ENCODE measurements at places on chromosomes 2 and 18. TPM values are rescaled to one million over a fixed set of nuclear protein-coding genes. Genes with fewer than 3 reads are reported as not detected.

The SH3BP4 gene
- total RNA-seq = 0.05 TPM

- H3K36me3 ChIP-seq = no peaks in the 10 kb centered on the region
- no peak overlapping the region for H3K4me3 ChIP-seq
- no peaks in the 10 kb centered on the region for H3K27me3 ChIP-seq
- H3K27ac ChIP-seq = no peak overlapping the region
These were observed 13.5 kb upstream of the ZAP70 start for GRCh38 chr2:97699765-97700444.

DNA sequence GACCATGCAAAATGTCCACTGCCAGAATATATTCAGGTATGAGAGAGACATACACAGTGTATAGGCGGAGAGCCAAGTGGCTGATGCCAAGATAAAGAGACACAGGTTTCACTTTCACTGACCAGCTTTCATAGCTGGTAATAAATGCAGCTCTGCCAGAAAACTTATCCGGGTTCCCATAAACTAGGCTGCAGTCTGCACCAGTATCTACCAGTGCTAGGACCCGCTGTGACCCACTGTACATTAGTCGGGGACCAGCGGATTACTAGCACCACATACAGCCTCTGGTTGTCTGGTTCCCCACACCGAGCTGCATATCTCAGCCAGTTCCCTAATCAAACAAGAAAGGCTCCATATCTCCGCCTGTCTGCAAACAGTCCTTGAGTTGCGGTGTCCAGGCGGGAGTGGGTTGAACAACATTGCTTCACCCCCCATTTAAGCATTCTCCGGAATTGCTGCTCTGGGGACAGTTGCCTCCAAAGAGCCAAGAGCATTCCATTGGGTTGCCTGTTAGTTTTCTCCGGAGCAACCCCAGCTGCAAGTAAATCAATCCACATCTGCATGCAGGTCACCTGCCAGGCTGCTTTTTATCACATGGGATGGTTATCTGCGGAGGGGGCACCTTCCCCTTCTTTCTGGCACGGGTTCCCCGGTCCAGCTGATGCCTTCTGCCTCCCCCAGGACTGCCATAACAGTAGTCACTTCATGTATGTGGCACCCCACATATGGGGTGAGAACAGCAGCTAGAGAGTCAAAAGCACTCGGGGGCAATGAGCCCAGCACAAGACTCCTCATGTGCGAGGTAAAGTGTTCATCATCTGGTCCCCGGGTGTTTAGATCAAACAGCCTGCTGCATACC lies 18.0 kb upstream of the KLHL23 start:
- H3K4me3 ChIP-seq = no peak overlapping the region
- peaks cover 19% of the 10 kb centered on the region for H3K4me1 ChIP-seq
- no peaks in the 10 kb centered on the region for H3K27me3 ChIP-seq
- no peak overlapping the region for H3K27ac ChIP-seq
- H3K36me3 ChIP-seq = peaks cover 3% of the 10 kb centered on the region

The TUBA3D gene
- total RNA-seq = not detected

DNA sequence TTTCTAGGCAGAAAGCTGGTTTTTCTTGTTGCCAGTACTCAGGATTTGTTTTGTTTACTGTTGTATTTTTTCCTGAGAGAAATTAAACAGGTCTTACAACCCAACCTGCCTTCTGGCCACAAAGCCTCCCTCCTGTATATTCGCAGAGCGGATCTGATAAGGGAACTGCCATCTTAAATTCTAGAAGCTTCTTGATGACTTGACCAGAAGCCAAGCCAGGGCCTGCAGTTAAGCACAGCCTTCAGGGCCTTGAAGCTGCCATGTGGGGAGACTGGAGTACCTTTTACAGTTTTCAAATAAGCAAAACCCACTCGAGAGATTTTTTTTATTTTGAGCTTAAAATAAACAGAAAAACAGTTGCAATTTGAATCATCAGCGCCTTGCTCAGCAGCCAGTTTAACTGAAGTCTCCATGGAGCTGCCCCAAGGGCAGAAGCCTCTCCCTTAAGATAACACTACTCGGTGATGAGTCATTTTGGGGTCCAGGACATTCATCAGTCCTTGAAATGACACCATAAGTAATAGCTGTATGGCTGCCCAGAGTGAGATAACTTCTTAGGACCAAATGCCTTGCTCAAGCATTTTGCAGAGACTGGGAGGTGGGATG lies 51.5 kb upstream of the PHLPP1 start:
- no peaks in the 10 kb centered on the region for H3K36me3 ChIP-seq
- no peak overlapping the region for H3K27ac ChIP-seq

The EPAS1 gene
- 102 TPM for total RNA-seq

The KLHL30 gene
- not detected for total RNA-seq

- H3K36me3 ChIP-seq = no peaks in the 10 kb centered on the region
- H3K27me3 ChIP-seq = peaks cover 18% of the 10 kb centered on the region
- no peak overlapping the region for H3K4me3 ChIP-seq
- no peak for DNase-seq
These were observed 14.2 kb upstream of the MSL3B start for GRCh38 chr2:233882353-233882752.

DNA sequence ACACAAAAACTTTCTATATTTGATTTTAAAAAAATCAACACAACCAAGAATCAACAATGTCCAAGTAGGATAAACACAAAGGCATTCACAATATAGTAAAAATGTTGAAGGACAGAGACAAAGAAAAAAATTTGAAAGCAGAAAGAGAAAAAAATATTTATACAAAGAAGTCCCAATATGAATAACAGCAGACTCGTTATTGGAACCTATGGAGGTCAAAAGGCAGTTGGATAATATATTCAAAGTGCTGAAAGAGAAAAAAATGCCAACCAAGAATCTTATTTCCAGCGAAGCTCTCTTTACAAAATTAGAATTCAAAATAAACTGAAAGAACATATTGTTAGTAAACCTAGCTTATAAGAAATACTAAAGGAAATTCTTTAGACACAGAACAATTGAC lies 859.5 kb downstream of the LRP1B start:
- H3K27me3 ChIP-seq = no peaks in the 10 kb centered on the region
- no peaks in the 10 kb centered on the region for H3K36me3 ChIP-seq
- no peaks in the 10 kb centered on the region for H3K4me1 ChIP-seq
- H3K4me3 ChIP-seq = no peak overlapping the region
- DNase-seq = no peak

DNA sequence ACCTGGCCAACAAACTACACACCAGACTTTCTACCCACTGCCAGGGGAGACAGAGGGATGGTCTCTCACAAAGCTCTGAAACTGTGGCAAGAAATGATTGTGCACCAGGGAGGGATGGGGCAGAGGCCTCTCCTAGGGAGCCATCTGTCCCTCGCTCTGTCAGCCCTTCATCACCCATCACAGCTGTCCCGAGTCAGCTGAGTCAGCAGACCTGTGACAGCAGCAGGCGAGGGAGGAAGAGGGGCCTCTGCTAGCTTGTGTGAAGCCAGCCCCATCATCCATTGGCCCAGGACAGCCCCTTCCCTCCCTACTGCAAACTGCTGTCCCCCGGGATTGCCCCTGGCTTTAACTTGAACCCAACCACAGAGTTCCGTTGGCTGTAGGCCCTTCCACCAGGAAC lies 5.0 kb downstream of the SH2D6 start:
- H3K27ac ChIP-seq = no peak overlapping the region
- no peaks in the 10 kb centered on the region for H3K27me3 ChIP-seq
- DNase-seq = no peak
- no peaks in the 10 kb centered on the region for H3K36me3 ChIP-seq
- peaks cover 24% of the 10 kb centered on the region for H3K4me1 ChIP-seq

- no peaks in the 10 kb centered on the region for H3K27me3 ChIP-seq
- no peak for DNase-seq
- H3K36me3 ChIP-seq = peaks cover 9% of the 10 kb centered on the region
- H3K4me3 ChIP-seq = no peak overlapping the region
- H3K4me1 ChIP-seq = peaks cover 30% of the 10 kb centered on the region
These were observed 95.0 kb downstream of the HDAC4 start for GRCh38 chr2:239305771-239306170.

DNA sequence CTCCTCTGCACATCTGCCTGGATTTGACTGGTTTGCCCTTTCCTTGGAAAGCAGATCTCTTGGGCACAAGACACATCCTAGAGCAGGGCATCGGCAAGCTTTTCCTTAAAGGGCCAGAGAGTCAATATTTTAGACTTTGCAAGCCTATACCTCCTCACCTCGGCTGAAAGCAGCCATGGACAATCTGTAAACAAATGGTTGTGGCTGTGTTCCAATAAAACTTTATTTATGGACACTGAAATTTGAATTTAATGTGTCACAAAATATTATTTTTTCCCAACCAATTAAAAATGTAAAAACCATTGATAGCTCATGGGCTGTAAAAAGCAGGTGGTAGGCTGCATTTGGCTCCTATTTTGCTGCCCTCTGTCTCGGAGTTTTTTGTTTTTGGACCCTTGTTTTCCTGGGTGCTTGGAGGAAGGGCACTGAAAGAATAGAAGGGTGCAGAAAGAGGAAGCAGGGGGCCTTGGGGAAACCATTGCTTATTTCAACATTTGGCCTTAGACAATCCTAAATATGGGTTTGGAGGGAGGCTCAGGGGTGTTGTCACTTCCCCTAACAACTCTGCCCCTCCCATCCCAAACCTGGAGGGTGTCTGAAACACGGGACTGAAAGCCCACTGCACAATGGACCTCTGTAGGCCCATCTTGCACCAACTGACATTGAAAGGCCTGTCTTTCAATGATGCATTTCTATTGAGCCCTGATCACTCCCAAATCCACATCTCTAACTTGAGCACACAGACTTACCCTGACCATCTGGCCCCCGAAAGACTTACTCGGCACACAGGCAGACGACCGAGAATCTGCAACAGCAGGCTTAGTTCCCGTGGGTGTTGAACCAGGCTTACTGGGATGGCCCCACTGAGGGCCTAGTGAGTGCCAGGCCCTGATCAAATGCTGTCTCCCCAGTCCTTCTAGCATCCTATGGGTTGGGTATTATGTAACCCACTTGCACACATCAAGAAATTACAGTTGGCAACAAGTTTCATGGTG lies 7.1 kb upstream of the ZFP36L2 start:
- peaks cover 16% of the 10 kb centered on the region for H3K36me3 ChIP-seq
- no peak overlapping the region for H3K4me3 ChIP-seq
- H3K4me1 ChIP-seq = peaks cover 17% of the 10 kb centered on the region

Measured in activated T-helper 2 cell treated with anti-CD3 and anti-CD28 coated beads, Interferon-gamma antibody, Interleukin-2, Interleukin-4, amounts not matched to agents 10 μg/mL and 5 μg/mL and 100 μg/mL, durations not matched to agents 14 hours and 24 hours and 36 hours (primary cell).